Activated B cell treated with CpG ODN at 0.5 μM for 24 hours (primary cell): ENCODE measurements at places on chromosomes 3 and 15. TPM values are rescaled to one million over a fixed set of nuclear protein-coding genes. Genes with fewer than 3 reads are reported as not detected.

GRCh38 chr3:63921741-63922482, 9.7 kb upstream of the SCAANT1 start:
- DNase-seq = peak; percentile 27

The GPD1L gene
- 8.2 and 9.6 TPM in 2 replicates for total RNA-seq

The SKIC8 gene
- 43.2 and 46.0 TPM in 2 replicates for total RNA-seq

- no peak for DNase-seq
Measured at GRCh38 chr3:134601539-134602439, 49.0 kb downstream of the KY start.

The ZNF860 gene
- total RNA-seq = 16.6 and 19.1 TPM in 2 replicates

The MYO1E gene
- 185 and 186 TPM in 2 replicates for total RNA-seq

The ZBED2 gene
- 4.6 and 5.3 TPM in 2 replicates for total RNA-seq

The HYAL3 gene
- 2.0 and 2.5 TPM in 2 replicates for total RNA-seq

DNA sequence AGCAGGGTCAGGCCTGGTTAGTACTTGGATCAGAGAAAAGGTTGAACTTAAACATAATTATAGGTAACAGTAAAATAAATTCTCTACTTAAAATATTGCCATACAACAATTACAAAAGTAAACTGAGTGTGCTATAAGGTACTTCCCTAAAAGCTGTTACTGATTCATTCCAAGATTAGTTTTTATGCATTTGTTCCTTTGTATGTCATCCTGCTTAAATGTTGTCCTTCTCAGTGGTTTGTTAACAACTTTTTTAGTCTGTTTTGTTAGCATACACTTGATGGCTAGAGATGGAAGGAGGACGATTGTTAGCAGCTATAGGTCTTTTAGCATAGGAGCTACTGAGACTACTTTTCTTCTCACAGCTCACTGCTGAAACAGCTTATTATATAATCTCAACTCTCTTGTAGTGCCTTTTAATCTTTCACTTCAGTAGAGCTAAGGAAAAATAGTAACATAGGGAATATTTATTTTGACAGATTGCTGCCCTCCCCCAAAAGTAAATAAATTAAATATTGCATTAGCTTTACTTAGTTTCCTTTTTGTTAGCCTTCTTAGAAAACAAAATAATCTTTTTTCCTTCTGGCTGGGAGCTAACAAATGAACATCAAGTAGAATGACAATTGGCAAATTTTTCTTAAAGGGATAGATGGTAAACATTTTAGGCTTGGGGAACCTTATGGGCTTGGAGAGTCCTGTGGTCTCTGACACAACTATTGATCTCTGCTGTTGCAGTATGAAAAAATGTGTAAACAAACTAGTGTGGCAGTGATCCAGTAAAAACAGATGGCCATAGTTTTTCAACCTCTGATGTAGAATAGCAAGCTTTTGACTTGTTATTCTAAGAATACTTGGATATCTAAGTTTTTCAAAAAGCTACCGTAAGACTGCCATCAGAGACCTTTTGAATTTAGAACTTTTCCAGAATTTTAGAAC, 39.5 kb downstream of the USP8 start:
- no peak for DNase-seq

The SETMAR gene
- total RNA-seq = 10.3 and 11.4 TPM in 2 replicates

DNA sequence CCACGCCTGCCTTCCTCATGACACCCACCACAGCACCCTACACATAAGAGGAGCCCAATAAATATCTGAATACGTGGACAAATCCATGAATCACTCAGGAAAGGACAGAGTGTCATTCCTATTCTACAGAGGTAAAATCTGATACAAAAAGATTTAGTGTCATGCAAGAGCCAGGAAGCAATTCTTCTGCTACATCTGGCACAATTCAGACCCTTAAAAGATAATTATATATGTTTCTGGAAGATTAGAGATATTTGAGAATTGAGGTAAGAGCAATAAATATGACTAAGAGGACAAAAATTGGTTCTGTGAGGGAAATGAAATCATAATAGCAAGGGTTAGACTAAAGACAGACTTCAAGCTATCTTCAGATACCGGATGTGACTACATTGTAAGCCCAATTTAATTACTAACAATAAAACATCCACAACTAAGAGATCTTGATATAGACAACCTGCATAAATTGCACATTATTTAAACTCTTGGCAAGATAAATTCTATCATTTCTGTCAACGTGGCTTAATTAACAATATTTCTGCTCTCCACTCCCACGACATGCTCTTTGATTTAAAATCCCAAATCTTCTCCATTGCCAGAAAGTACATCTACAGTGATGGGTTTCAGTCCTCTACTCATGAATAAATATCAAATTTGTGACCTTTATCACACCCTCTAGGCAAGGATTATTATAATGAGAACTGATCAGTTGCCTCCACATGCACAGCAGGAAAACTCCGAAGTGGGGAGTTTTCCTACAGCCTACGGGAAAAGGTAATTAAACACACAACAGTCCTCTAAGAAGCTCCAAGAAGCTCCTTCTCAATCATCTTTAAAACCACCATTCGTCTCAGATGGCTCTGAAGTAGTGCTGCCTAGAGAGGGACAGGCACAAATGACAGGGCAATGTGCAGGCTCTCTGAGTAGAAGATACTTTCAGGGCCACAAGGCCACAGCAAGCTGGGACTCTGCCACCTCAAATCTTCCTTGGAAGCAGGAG, 32.6 kb downstream of the MB21D2 start:
- DNase-seq = no peak

DNA sequence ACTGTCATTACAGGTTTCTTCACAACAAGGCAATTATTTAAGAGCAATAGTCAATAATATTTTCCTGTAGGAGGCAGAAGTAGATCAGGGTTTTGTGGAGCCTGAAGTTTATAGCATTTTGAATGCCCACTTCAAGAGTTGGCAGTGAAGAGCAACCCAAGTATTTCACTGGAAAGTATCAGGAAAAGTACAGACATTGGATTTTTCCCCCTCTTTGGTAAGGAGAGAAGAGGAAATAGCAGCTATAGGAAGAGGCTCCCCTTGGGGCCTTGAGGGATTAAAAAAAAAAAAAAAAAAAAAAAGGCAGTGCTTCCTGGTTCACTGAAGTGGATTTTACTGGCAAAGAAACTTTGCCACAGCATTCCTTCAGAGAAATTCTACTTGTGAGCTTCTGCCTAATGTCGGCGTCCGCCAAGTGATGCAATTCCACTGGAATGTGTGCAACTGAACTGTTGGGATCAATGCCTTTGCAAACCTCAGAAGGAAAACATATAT, 5.7 kb upstream of the CNTN6 start:
- no peak for DNase-seq

The TKT gene
- total RNA-seq = 154 TPM in 2 replicates

GRCh38 chr3:11391174-11391879, 119.1 kb downstream of the ATG7 start:
- no peak for DNase-seq

DNA sequence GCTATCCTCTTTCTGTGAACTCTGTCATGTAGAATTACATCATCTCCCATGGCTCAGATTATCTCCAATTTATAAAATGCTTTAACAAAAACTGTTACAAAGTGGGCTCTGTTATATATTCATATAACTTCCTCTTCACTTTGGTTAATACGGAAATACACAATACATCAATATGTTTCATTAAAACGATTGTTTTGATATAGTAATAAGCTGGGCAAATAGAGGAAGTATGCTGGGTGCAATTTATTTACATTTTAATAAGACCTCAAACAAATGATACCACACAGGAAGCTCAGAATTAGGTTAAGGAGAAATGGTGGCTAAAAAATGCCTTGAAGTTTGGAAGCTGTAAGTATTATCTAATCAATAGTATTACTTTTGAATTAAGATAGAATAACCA, 331.0 kb downstream of the ZBTB20 start:
- no peak for DNase-seq

The MUC13 gene
- not detected in 2 replicates for total RNA-seq

DNA sequence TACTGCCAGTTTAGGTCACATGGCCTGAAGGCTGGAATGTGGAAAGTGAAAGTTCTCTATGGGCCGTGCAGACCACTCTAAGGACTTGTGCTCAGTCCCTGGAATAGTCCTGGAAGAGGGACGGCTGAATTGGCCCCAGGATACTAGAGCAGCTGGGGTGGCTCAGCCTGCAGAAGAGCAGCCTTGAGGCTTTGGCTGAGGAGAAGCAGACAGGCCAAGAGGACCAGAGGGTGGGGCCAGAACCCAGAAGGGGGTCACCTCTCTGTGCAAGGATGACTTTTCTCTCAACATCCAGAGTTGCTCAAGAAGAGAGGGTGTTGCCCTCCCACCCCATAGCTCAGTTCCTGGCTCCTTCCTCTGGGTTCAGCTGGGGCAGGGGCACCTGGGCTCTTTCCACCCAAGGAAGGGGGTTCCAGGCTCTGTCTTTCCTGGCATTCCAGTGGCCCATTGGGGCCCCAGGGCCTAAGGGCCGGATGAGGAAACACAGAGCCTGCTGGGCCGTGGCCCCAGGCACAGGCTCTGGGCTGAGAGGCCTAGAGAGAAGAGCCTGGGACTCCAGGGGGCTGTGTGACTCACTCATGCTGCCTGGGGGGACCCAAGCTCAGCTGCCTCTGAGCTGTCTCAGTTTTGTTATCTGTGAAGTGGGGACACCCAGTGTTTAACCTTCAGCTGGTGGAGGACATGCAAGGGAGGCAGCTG, 8.5 kb upstream of the FBLN2 start:
- DNase-seq = no peak

The SSUH2 gene
- total RNA-seq = 0.39 TPM in 1 of 2 replicates, not detected in the other

DNA sequence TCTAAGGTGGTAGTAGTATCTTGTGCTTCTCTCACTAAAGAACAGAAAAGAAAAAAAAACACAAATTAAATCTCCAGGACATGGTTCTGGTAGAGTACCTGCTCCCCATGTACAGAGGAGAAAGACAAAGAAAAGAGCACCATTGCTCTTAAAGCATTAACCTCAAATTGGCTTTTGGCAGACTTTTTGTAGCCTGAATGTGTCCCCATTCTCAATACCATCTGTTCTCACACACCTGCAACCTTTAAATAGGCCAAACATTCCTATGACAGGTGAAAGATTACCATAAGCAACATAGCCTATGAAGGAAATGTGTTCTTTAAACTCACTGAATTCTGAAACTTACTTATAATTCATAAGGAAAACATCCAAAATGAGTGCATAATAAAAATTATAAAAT, 68.0 kb downstream of the TIPARP start:
- DNase-seq = no peak

The MOBP gene
- 0.13 TPM in 1 of 2 replicates, not detected in the other for total RNA-seq

- DNase-seq = no peak
Measured at GRCh38 chr3:46030626-46031025, 3.3 kb upstream of the XCR1 start.

DNA sequence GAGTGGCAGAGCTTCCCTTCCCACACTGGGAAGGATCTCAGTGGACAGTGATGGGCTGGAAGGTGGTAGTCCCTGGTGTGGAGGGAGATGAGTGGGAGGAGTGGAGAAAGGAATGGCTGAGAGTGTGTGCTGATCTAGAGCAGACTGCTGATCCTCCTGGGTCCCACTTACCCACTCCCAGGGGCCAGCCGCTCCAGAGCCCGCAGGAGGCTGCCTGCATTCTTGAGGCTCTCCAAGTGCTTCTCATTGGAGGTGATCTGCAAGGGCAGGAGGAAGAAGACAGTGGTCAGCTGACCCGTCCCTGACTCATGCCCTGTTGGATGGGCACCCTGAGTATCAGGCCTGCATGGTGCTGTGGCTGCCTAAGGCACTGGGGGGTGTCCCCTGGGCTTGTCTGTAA, 50.0 kb downstream of the CTNNB1 start:
- DNase-seq = no peak

The C3orf70 gene
- total RNA-seq = not detected in 2 replicates

The NIT2 gene
- total RNA-seq = 52.0 and 55.6 TPM in 2 replicates

GRCh38 chr3:122795674-122796195, 866 bp downstream of the SLC49A4 start:
- no peak for DNase-seq

- DNase-seq = no peak
Measured at GRCh38 chr3:126519506-126520455, 2.2 kb upstream of the UROC1 start.

DNA sequence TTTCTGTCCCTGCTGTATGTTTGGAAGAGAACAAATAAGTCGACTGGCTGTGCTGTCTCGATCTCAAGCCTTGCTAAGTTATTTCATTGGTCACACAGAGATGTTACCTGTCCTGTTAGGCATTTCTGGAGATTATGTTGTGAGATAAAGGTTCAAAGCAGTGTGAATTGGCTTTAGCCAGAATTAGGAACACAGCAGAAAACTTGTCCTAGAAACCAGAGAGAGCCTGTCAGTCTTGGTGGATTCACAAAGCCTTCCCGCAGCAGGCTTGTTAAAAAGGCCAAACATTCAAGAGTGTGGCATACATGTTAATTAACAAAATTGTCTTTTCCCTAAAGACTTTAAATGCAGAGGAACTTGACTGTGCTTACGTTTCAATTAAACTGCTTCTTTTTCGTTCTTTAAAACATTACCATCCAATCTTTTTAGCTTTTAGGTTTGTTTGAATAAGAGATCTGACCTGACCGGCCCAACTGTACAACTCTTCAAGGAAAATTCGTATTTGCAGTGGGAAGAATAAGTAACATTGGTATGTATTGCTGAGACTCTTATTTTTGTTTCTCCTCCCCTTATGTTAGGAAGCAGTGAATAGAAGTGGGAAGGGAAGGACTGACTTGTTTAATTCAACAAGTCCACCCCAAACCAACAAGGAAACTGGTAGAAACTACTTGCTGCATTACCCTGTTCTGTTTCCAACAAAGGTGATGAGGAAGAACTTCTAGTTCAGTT, 25.2 kb downstream of the ABHD2 start:
- no peak for DNase-seq

- no peak for DNase-seq
Measured at GRCh38 chr3:100087198-100087597, 27.1 kb downstream of the FILIP1L start.

The LSMEM2 gene
- not detected in 2 replicates for total RNA-seq

The GP9 gene
- not detected in 2 replicates for total RNA-seq

The GOLGA6L24 gene
- not detected in 2 replicates for total RNA-seq

GRCh38 chr15:73851689-73852088, 21.7 kb upstream of the TBC1D21 start:
- no peak for DNase-seq

DNA sequence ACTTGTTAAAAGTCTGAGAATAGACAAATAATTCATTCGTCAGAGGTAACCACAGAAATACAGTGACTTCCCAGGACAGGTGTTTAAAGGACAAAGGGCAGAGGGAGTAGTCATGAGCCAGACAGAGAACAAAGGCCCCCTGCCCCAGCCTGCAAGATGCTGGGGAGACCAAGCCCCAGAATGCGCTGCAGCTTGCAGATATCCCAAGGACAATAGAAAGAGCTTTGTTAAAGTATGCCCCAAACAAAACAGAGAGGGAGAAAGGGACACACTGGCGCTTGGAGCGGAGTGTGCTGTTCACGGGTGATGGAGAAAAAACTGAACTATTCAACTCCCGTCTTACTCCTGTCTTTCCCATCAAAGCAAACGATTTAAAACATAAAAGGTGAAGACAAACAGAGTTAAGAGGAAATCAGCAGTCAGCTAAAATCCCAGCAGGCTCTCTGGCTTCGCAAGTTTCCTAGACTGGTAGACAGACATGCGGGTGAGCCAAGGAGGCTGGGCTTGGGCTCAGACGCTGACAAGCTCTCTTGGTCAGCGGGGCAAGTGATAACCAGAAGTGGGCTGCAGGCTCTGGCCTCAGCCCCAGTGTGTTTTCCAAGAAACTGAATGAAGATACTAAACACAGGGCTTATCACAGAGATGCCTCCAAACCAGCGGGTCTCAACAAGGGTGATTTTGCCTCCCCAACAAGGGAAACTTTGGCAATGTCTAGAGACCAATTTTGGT, 130.1 kb downstream of the UACA start:
- no peak for DNase-seq

The JAGN1 gene
- 30.9 and 32.1 TPM in 2 replicates for total RNA-seq

The WNT5A gene
- total RNA-seq = not detected in 2 replicates

- no peak for DNase-seq
Measured at GRCh38 chr15:74300057-74300795, 64.1 kb downstream of the CCDC33 start.

The AHSG gene
- not detected in 2 replicates for total RNA-seq

The CEP19 gene
- total RNA-seq = 4.0 and 4.1 TPM in 2 replicates

GRCh38 chr3:156230278-156230900, 110.0 kb downstream of the KCNAB1 start:
- DNase-seq = no peak
